ENCODE measurements at places on chromosomes 2 and 18.

DNA sequence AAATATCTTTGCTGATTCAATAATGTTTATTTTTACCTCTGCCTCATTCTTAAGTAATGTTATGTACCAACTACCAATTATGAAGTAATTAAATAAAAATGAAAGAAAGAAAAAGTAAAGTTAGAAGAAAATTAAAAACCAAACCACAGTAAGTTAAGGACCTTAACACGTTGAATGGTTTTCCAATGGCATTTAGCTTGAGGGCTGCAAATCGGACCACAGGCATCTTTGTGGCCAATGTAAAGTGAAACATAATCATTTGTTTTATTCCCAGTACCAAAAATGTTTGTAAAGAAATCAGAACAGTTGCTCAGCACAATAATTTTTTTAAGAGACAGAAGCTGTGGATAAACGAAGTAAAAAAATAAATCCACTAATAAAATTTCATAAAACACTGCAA is 1455.5 kb upstream of the ZEB2 start:
- no peak for DNase-seq

DNA sequence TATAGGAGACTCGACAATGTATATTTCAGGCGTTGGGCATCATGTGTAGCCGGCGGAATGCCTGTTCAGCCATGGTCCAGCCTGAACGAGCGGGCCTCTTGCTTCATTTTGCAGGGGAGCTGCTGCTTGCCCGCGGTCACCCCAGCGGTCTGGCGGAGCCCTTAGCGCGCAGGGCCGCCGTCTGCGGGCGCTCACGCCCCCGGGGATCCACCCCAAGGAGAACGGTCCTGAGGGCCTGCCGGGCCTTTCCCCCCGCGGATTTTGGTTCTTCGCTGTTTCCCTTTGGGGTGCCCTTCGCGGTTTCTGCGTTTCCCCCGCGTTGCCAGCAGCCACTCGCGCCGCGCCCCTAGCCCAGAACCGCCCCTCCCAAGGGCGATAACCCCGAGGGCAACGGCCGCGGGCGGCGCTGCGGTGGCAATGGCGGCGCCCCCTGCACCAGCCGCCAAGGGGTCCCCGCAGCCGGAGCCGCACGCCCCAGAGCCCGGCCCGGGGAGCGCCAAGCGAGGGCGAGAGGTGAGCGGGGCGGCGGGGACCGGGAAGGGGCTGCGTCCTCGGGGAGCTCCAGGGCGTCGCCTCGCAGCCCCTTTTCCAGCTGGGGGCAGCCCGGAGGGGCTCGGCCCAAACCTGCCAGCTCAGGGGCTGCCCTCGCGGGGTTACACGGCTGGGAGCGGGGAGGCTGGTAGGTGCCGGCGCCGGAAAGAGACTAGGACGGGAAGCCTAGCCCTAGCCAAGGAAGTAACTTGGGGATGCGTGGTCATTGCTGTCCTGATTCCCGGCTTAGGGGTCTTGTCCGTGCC is at the start of gene MFSD2B:
Gene MFSD2B, plus strand, starts transcription at position 406 of the 797 bp plus-strand sequence. Its CDS starts 12 bp downstream, at position 418.
- DNase-seq: no peak

DNA sequence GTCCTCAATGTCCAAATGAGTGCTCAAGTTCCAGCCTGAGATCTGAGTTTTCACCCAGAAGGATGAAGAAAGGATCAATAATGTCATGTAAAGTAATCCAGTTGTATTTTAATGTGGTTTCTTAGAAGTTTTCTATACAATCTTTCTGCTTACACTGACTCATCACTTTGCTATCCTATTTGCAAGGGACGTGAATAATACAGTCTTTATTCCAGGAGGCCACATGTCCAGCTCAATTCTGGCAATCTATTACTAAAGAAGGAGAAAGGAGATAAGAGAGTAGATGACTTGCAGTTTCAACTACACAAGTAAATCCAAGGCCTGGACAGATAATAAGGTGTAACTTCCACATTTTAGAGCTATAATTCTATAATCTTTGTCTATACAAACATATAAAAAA is 601.1 kb upstream of the SETBP1 start:
- no peak for DNase-seq

DNA sequence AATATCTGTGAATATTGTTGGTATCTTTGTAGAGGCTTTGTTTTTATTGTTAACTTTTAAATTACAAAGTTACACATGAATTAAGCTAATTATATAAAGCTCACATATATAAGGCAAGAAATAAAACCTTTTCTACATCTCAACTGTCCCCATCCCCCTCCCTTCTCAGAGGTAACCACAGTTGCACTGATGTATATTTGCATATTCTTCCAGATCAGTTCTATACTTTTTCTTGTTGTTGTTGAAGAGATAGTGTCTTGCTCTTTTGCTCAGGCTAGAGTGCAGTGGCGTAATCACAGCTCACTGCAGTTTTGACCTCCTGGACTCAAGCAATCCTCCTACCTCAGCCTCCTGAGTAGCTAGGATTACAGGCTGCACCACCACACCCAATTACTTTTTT is 36.0 kb upstream of the CDC42EP3 start:
- DNase-seq: no peak

DNA sequence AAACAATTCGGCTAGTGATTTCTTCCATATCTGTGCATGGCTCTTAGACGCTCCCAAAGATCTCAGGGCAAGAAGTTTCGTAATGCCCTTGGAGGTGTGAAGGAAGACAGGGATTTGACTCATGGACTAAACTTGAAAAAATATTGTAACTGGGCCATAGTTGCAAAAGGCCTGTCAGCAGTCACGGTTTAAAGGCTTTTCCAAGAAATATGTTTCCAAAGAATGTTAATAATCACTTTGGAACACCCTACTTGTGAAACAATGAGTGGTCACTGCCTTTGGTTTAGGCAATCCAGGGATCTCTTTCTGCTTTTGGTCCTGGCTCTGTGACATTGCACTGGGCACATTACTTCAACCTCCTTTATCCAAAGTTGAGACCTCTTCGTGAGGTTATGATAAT is 102.5 kb upstream of the RASGRP3 start:
- no peak for DNase-seq

DNA sequence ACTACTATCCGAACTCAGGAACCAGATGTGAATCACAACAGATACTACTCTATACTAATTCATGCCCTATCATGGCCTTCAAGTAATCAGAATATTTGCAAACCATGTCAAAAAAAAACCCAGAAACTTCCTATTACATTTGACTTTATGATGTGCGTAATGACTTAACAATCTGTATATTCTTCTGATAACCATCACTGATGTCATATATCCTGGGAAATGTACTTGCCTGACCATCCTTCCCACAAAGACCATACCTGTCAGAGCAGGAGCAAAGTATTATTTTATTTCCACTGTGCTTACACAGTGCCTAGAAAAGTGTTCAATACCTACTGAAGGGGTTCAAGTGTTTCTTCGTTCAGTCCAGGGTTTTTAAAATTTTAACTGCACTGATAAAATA is 27.5 kb downstream of the PPP4R1 start:
- no peak for DNase-seq
